HFFc6 (cell line): ENCODE measurements at places on chromosomes 4 and X.
A peak's percentile ranks its signal among the peaks of the same experiment; 100 is the strongest.

GRCh38 chr4:133095591-133095990, 53.5 kb upstream of the PCDH10 start:
- DNase-seq, result peak; percentile 51

DNA sequence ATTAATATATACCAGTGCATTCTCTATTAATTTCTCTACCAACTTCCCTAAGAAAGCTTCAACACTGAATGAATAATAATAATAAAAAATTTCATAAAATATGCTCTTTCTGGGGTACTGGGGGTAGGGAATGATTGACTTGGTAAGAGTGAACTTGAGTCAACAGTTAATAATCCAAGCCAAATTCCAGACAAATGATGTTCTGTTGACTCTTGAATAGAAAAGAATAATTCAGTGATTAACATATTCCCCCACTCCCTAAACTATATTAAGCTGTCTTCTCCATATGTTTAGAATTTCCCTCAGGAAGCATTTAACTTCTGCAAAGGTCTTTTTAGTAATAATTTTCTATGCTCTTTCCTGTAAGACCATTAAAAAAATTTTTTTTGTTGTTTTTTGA, 12.3 kb downstream of the PGRMC2 start:
- peak; percentile 41 for DNase-seq

DNA sequence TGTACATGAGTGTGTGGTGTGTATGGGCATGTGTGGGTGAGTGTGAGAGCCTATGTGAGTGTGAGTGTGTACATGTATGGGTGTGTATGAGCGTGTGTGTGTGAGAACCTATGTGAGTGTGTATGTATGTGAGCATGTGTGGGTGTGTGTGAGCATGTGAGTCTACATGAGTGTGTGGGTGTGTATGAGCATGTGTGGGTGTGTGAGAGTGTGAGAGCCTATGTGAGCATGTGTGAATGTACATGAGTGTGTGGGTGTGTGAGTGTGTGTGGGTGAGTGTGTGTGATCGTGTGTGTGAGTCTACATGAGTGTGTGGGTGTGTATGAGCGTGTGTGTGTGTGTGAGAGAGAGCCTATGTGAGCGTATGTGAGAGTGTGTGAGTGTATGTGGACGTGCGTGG, 205.4 kb upstream of the PSAPL1 start:
- no peak for DNase-seq

GRCh38 chrX:38864165-38864564, 62.9 kb downstream of the MID1IP1 start:
- DNase-seq, result peak; percentile 31

DNA sequence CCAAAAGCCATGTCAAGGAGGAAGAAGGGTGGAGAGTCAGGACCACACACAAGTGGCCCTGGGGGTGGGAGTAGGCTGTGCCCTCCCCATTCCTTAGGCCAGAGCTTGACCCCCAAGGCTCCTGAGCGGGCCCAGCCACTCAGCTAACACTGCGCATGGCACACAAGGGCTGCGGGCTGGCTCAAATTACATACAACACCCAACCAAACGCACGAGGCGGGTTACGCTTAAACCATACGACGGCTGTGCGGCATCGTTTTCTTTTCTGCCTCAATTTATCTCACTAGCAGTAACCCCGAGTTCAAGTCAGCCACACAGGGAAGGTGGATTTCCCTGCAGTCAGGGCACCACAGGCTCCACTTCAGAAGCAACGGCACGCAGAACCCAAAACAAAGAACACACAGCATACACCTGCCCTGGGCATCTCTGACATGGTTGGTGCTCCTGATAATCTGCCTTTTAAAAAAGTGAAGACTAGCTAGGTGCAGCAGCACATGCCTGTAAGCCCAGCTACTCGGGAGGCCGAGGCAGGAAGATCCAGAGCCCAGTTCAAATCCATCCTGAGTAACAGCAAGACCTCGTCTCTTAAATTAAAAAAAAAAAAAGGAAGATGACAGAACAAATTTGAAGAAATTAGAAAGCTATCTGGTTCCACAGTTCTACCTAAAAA, 2.9 kb downstream of the GAK start:
- DNase-seq, result no peak

DNA sequence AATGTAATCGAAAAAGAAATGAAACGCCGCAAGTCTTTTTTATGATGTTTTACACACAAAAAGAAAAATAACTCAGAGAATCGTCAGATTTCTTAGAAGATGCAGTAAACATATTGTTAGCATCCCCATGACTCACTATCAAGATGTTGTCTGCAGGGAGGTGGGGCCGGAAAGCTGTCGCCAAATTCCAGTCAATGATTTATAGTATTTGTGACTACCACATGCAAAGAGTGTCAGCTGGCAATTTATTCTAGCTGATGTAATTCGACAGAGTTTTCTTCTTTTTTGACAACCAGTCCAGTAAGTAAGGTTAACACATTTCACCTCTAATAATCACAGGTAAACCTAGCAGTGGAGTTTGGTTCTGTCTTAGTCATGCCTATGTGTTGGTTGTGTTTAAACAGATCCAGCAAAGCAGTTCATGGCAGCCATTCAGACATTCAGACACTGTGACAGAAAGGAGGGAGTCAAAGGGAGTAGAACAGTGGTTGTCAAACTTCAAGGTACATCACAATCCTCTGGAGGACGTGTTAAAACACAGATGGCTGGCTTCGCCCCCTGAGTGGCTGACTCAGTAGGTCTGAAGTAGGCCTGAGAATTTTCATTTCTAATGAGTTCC, 19.8 kb upstream of the PPP1R2C start:
- DNase-seq, result no peak
